ENCODE measurements at places on chromosomes 12 and 14.

DNA sequence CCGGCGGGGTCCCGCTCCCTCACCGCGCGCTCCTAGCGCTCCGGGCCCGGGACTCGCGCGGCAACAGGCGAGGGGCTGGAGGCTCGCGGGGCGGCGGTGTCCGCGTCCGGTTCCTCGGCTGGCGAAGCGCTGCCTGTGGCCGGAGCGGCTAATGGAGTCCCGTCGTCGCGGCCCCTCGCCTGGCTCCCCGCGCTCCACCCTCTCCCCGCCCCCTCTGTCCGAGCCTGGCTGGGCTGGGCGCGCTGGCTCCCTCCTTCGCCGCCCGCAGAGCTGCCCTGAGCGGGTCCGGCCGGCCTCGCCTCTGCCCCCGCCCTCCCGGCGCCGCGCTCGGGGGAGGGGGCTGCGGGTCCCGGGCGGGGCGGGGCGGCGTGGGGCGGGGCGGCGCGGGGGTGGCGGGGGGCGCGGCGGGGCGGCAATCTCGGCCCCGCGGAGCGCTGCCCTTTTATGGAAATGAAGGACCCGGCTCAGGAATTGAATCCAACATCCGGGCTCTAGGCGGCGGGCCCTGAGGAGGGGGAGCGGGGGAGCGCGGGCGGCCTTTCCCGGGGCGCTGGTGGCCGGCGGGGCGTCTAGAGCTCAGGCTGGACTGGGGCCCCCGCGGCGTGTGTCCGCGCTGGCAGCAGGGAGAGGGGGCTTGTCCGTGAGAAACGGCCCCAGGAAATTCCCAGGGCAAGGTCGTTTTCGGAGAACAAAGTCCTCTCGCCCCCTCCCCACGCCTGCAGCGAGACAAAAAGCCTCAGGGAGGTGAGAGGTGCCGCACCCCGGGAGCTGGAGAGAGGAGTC, at the start of gene FERMT2:
Gene FERMT2, minus strand, starts transcription at position 153 of the 783 bp plus-strand sequence. CDS start 482 bp downstream, outside the sequence.
- DNase-seq = no peak

DNA sequence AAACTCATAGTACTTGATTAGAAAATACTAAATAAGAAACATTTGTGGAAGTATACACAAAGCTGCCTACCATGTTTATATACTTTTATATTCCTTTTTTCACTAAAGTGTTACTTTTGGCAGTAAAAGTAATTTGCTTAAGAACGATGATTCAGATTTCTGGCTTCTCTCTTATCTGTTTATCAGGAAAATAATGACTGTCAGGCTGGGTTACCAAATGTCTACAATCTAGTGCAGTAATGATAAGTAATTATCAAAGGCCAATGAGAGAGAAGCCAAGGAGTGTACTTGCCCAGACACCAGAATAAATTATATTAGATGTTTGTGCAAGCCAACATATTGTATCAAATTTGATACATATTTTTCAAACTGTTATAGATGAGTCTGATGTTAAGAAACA, 113.4 kb downstream of the RALGAPA1 start:
- no peak for DNase-seq

GRCh38 chr14:90981636-90982035, 78.8 kb downstream of the RPS6KA5 start:
- no peak for DNase-seq

- DNase-seq = no peak
These were observed 37.7 kb downstream of the SLC8B1 start for GRCh38 chr12:113297214-113297587.

- DNase-seq = no peak
These were observed 280.8 kb downstream of the ZFP36L1 start for GRCh38 chr14:68512088-68512487.

DNA sequence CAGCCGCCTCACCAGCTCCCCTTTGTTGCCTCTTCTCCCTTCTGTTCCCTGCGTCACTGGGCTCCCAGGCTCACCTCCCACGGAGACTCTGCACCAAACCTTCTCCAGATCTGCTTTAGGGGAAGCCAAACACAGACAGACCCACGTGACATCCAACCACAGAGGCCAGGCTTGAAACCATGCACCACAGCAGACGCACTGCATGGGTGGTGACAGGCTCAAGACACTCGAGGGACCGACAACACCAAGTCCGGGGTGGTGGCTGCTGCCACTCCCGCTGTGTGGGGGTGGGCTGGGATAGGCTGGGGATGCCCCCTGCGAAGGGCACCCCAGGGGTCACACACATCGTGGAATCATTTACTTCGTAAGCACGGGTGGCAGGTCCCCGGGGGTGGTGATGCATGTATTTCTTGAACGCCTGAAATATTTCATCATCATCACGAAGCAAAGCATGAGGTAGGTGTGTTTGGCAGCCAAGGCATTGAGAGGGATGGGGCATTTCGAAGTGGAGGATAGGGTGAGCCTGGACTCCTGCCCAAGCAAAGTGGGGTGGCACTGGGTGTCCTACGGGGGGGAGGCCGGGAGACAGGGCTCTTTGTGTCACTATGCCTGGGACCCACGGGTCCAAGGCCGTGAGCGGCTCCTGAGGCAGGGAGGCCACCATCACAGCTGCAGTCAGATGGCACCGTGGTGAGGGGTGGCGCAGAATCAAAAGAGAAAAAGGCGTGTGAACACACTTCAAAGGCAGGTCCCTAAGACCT, 66.8 kb upstream of the RFLNA start:
- DNase-seq = no peak

DNA sequence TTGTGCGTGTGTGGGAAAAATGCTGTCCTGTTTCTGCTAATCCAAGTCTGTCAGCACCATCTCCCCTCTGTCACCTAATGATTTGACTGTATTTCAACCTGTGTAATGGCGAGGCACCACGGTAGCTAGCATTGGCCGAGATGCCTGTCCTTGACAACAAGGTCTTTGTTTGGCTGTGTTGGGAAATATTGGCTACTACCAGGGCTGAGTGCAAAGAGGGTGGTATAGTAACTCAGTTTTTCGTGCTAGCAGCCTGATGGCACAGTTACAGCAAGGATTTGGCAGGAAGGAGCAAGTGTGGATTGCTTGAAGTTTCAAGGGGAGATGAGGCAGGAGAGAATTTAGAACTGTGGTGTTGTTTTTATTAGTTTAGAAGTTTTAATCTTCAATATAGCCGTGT, 440.3 kb upstream of the RGS6 start:
- no peak for DNase-seq

- DNase-seq = no peak
These were observed 36.5 kb downstream of the TDP1 start for GRCh38 chr14:89992273-89992672.

DNA sequence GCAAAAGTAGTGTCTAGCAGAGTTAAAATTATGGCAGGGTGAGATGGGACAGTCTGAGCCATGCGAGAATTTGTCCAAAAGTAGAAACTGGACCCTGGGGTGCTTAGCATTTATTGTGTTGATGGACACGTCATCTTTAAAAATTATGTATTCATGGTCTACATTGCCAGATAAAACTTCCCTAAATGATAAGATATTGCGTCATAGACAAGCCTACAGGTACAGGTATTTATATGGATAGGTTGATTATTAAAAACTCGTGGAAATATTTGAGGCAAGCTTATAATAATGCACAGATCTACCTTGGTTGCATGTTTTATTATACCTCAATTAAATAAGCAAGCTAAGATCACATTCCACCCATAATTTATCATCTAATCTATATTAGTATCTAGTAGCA, 196.0 kb upstream of the PDZRN4 start:
- DNase-seq = no peak

DNA sequence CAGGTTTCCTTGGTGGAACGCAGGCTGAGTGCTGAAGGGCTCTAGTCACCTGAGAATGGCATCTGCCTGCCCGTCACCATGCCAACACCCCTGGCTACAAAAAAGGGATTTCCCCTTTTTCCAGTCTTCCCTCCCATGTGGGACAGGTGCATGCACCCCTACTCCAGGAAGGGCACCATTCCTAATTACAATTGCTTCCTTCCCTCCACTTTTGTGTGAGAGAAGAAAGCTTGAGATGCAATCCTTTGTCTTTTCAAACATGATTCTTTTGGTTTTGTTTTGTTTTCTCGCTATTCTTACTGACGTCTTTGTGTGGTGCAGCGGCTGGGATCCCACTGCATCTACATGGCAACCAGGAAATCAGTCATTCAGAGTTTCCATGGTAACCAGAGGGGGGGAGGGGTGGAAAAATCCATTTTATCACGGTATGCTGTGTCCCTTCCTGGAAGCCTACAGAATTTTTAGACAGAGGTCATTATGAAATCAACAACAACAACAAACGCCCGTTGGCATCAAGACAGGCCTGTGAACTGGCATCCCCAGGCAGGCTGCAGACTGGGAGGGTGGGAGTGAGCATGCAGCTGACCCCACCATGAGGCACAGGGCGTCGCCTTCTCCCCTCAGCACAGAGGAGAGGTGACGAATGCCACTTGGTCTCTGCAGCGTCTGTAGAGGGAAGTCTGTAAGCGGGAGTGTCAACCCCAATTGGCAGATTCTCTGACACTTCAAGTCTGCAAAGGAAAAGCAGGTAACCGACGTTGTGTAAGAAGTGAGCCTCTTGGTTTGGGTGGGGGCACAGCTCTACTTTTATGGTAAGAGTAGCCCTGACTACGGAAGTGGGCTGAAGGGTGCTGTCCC, 13.6 kb upstream of the GNG2 start:
- peak; percentile 90 for DNase-seq

- no peak for DNase-seq
These were observed 46.7 kb downstream of the FAM222A start for GRCh38 chr12:109760031-109760929.

- no peak for DNase-seq
These were observed 1.7 kb upstream of the PA2G4 start for GRCh38 chr12:56102683-56103065.

DNA sequence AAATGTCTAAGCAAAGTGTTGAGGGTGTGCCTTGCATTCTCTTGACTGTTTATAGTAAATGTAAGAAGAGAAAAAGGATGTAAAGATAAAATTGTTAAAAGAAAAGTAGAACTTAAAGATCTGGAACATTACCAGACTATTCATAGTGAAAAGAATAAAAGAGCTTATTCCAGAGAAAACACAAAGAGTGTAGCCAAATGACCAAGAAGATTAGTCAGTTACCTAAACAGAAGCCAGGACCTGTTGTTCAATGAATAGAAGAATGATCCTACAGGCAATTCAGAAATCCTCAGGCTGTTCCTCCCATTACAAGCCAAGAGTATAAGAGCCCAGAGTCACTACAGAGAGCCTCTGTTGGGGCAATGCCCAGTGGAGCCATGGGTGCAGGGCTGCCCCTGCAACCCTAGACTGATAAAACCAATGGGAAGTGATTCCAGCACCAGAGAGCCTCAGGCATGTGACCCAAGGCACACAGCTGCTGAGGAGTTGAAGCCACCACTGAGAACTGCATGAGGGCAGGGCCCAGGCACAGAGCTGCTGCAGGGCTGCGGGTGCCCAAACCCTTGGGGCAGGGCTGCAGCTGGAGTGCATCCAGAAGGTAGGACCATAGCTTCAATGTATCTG, 91.1 kb upstream of the SLC38A4 start:
- DNase-seq = no peak
